ENCODE measurements at places on chromosomes 7 and 10.

DNA sequence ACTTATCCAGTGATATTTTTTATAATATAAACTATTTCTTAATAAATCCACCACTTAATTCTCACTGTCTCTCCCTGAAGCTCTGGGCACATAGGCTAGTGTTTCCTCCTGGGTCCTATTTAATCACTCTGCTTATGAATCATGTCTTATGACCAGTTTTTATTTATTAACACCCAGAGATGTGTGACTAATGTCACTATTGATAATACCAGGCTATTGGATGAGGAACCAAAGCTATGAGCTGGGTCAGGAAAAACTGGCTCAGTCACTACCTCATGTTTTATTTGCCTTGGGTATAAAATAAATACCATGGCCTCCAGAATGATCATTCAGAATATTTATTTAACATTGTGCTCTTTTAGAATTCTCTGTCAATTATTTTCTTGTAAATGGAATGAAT, 5.2 kb downstream of the SEMA3E start:
- DNase-seq = no peak

GRCh38 chr10:4051641-4052151, 266.7 kb upstream of the KLF6 start:
- no peak for DNase-seq

DNA sequence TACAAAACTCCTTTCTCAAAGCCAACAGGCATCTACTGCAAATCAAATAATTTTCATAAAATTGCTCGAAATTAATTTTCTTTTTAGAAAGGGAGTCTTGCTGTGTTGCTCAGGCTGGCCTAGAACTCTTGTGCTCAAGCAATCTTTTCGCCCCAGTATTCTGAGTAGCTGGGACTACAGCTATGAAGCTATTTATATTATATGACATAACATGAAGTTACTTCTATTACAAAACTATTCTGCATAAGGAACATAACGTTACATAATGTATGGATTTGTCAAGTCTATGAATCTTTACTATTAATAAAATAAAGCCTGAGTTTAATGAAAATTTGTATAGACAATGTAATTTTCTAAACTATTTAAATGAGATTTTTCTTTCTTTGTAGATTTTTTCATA, 415.0 kb downstream of the PARD3 start:
- DNase-seq = no peak

DNA sequence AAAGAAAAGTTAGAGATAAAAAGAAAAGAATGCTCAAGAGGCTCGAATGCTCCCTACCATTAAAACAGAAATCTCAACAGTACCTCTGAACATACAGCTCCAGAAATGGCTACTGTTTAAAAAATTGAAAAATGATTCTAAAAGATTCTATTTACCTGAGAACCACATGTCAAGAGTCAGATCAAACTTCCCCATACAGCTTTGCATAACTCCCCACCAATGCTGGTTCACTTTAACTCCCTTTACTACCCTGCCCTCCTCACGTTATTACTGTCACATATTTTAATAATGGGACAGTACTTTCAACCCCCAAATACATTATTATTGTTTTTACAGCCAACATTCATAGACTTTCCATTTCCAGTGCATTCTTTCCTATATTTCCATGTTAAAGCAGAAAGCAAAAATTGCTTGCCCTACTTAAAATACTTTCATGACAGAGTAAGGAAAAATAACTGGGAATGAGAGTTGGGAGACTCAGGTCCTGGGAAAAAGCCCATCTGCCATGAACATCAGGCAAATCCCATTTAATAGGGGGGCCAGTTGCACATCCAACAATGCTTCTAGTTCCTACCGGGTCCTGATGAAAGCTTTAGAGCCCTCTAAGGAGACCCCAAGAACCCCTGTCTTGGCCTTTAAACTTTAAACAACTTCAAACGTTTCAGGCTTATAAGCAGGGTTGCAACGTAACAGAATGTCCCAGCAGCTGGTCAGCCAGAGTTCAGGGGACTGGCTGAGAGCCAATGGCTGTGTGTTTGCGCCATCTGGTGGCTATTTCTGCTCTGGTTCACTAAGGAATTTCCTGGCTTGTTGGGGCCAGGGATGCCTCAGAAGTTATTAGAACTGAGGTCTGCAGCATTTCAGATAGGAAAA, 247.4 kb downstream of the ELMO1 start:
- DNase-seq = peak; percentile 13

DNA sequence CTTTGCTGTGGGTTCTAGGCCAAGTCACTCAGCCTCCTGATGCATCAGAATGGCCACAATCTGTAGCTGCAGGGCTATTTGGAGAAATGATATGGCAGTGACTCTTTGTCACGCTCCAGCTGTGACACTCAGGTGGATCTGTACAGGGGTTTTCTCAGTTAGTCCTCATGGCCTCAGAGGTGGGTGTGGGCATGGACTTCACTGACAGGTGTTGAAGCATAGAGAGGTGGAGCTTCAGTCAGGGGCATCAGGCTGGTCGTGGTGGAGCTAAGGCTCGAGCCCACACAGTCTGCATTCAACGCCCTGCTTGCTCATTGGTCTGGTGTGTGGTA, 21.2 kb downstream of the PALD1 start:
- DNase-seq = no peak

GRCh38 chr7:129479831-129480230, 22.5 kb upstream of the SMKR1 start:
- no peak for DNase-seq

DNA sequence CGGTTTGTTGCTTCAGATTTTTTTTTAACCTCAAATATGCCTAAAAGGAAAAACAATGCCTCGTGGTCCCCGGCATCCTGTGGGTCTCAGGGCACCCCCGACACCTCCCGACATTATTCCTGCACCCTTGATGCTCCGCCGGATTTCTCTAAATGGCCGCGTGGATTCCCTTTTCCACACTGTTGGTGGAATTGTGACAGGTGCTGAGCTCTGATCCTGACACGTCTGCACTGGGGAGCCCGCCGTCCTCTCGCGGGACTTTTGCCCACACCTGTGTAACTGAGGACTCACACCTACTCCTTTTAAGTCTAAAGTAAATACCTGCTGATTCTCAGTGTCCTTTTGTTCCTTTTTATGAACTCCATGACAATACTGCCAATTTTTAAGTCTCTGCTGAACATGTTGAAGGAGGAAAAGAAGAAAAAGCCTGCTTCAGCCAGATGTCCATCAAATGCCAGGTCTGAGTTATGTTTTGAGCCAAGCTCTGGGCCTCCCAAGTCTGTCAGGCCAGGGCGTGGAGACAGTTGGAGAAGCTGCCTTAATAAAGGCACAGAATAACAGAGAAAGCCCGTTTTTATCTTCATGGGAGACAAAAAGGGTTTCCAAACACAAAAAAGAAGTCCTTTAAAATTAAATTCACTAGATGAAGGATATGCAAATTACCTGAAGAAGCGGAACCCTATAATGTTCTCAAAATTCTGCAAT, 568.2 kb downstream of the DNAJB6 start:
- no peak for DNase-seq

GRCh38 chr10:79457256-79457785, 11.9 kb upstream of the ZCCHC24 start:
- no peak for DNase-seq

DNA sequence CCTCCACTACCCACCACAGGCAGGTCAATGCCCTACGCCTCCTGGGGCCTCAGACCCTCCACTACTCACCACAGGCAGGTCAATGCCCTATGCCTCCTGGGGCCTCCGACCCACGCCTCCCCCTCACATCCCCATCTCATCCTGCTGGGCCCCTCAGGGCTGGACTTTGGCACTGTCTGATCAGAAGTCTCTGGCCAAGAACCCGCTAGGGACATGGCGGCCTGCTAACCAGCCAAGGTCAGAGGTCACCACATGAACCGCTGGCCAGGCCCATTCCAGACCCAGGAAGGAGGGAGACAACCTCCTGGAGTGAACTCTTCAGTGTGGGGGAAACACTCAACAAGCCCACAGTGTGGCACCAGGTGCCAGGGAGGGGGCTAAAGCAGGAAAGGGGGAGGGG, 55.8 kb downstream of the STK32C start:
- no peak for DNase-seq

- DNase-seq = no peak
These were observed 467.0 kb upstream of the AKR1E2 start for GRCh38 chr10:4359003-4359402.

DNA sequence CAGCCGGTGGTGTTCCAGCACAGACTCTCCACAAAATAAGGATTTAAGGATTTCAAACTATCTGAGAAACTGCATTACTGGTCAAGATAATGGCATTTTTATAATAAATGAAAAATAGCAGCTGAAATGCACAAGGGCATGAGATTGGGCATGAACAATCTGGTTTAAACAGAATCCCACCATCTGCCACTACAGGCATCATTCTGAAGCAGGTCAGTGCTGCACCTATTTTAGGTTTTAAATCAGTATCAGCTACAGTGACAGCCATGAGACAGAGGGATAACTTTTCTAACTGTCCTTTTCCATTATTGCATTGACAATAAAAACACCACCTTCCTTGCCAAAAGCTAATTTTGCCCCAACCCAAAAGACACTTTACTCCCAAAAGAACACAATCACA, 186.8 kb downstream of the ETV1 start:
- no peak for DNase-seq

DNA sequence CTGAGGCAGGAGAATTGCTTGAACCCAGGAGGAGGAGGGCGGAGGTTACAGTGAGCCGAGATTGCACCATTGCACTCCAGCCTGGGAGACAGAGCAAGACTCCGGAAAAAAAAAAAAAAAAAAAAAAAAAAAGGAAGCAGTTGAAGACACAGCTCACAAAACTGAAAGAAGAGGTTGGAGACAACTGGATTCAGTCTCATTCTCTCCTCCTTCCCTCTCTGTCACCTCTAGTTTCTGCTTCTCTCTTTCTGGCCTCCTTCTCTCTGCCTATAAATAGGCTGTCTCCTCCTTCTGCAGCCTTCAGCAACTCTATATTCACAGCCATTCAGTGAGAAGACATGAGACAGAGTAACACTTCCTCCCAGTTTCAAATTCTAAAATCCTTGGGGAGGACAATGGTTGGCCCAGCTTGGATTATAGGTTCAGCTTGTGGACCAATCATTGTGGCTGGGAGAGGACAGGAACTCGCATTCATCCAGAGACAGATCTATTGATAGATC, 125.6 kb upstream of the HABP2 start:
- DNase-seq = no peak

- DNase-seq = peak; percentile 76
These were observed 12.0 kb downstream of the DAGLB start for GRCh38 chr7:6435486-6436384.

- no peak for DNase-seq
These were observed 25.2 kb upstream of the ITGB1 start for GRCh38 chr10:32982911-32983909.

- DNase-seq = no peak
These were observed 758.6 kb upstream of the ZWINT start for GRCh38 chr10:57119684-57120083.

GRCh38 chr10:122632031-122632430, 67.6 kb downstream of the C10orf120 start:
- DNase-seq = no peak

- DNase-seq = no peak
These were observed 32.7 kb upstream of the NPVF start for GRCh38 chr7:25260862-25261494.

- DNase-seq = no peak
These were observed 16.9 kb downstream of the TCAF1 start for GRCh38 chr7:143884969-143885559.

DNA sequence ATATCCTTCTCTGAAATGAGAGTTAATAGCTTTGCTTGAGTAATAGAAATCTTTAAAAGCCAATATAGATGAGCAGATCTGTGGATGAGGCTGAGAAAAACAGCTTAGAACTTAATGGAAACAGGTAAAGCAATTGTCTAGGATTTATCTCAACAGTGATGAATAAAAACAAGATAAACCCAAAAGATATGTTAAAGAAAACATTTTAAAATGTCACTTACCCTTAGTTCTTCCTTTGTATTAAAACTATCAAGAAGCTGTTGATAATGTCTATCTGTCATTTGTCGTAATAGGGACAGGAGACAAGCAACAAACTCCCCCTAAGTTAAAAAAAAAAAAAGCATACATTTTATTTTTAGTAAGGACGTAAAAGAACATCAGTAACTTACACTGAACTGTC, 272.1 kb upstream of the IMMP2L start:
- no peak for DNase-seq

DNA sequence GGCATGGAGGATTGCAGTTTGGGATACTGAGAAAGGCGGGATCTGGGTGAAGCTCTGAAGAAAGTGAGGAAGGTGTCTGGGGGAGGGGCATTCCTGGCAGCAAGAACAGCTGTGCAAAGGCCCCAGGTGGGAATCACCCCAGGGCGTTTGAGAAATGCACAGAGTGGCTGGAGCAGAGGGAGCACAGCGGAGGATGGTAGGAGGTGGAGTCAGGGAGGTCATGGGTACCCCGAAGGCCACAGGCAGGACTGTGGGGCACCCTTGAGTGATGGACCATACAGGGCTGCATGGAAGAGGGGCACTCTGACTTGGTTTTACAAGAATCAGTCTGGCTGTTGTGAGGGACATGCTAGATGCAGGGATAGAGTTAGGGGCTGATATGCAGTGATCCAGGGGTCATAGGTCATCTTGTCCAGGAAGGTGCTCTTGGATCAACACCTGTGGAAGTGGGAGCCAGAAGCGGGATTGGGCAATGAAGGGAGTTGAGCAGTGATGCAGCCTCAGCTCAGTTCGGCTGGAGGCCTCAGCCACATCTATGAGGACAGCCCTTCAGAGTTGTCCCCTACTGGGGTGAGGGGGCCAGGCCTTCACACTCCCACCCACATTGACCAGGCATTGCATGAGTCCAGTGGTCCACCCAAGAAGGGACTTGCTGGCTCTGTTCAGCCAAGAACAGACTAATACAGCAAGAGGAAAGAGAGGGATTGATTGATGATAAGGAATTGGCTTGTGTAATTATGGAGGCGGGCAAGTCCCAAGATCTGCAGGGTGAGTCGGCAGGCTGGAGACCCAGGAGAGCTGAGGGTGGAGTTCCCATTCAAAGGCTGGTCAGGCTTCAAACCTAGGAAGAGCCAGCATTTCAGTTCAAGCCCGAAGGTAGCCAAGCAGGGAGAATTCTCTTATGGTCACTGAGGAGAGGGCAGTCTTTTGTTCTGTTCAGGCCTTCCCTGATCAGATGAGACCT, 48.7 kb downstream of the TSPAN15 start:
- no peak for DNase-seq

- no peak for DNase-seq
These were observed 122.9 kb upstream of the KCTD7 start for GRCh38 chr7:66505531-66506451.

- peak; percentile 40 for DNase-seq
These were observed 63.7 kb downstream of the GRM8 start for GRCh38 chr7:127189074-127189473.

Data from NCI-H2107 (cell line).